Amniotic stem cell (primary cell): ENCODE measurements at places on chromosomes 6 and 20.

GRCh38 chr6:101832371-101832770, 438.9 kb downstream of the GRIK2 start:
- no peak for DNase-seq

DNA sequence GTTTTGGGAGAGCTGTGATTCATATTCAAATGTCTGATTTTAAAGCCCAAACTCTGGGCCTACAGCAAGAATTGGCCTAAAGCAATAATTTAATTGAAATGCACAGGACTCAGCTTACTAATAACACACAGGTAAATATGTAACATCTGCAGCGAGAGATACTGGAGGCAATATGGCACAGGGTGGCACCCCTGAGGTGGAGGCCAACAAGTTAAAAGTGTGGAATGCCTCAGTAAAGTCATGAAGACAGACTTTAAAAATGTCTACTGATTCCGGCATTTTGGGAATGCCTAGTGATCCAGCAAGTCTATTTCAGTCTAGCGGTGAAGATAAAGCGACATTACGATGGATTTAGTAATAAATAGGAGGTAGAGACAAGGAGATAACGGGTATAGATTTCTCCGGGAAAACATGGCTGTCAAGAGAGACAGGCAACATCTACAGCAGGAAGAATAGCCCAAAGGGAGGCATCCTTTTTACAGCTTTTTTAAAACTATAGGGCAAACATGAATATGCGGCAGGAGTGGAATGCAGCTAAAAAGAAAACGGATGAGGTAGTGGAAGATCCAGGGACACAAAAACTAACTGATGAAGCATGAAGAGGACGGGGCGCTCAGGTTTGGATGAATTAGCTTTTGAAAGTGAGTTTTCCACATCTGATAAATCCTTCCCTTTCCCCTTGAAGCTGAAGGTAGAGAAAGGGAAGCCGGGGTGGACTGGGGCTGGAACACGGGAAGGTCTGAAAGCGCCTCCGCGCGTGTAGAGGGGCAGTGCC, 1.2 kb downstream of the NANP start:
- DNase-seq: no peak

GRCh38 chr20:3328501-3328900, 79.0 kb downstream of the DNAAF9 start:
- DNase-seq: no peak

- DNase-seq: no peak
Measured at GRCh38 chr6:4797587-4797986, 21.4 kb downstream of the CDYL start.

GRCh38 chr6:21953831-21954801, 342.7 kb downstream of the PRL start:
- no peak for DNase-seq

DNA sequence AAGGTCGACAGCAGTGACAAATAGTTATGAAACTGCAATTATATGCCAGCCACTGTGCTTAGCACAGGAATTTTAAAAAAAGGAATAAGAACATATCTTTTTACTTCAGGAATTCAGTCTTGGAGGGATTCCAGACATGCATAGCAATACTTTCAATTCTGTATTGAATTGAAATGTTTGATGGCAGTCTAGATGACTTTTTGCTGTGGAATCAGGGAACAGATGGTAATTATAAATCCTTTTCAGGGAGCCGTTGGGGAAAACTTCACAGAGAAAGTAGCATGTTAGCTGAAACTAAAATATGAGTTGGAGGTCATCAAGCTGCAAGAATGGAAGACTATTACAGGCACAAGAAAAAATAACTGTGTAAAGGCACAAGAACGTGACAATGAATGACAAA, 74.8 kb downstream of the IMPG1 start:
- DNase-seq: no peak

DNA sequence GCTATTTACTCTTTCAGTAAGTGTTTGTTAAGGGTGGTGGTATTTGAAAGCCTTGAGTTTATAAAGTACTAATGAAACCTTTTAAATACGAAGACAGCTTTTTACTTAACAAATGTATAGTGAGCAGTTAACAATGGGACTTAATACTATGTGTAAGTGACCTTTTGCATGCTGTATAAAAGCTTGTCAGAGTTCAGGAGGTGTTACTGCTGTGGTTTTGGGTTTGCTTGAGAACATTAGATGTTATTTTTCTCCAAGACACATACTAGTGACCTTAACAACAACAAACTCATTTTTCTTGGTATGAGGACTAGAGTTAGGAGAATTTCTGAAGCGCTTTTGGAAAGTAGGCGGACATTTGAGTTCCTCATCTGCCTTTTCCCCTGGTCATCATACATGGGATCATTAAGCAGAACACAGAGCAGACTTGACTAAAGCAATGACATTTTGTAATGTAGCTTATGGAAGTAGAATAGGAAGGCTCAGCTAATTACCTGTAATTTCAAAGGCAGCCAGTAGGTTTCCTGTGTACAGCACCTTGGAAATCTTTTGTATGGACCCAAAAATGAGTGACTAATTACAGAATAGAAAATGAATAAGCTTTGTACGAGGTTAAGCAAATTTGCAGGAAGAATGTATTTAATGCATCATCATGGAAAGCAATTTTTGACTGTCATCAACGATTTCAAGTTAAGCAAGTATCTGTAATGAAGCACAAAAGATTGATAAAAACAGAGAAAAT, 14.1 kb downstream of the CDYL start:
- DNase-seq: no peak

DNA sequence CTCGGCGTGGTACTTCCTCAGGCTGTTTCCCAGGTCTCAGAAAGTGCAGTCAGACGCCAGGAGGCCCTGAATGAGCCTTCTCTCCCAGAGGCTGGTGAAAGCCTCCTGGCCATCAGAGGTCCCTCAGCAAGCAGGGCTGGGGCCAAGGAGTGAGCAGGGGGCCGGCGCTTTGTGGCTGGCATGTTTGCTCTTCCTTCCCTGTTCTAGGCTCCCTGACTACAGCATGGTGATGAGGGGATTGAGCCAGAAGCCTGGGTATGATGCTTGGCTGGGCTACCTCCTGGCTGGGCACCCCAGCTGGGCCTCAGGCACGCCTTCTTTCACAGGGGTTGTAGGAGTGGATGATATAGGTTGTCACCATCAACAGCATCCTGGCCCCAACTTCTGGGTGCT, 11.7 kb upstream of the DNAJC5 start:
- DNase-seq: no peak

GRCh38 chr20:25084626-25085187, 2.8 kb upstream of the VSX1 start:
- DNase-seq: no peak

DNA sequence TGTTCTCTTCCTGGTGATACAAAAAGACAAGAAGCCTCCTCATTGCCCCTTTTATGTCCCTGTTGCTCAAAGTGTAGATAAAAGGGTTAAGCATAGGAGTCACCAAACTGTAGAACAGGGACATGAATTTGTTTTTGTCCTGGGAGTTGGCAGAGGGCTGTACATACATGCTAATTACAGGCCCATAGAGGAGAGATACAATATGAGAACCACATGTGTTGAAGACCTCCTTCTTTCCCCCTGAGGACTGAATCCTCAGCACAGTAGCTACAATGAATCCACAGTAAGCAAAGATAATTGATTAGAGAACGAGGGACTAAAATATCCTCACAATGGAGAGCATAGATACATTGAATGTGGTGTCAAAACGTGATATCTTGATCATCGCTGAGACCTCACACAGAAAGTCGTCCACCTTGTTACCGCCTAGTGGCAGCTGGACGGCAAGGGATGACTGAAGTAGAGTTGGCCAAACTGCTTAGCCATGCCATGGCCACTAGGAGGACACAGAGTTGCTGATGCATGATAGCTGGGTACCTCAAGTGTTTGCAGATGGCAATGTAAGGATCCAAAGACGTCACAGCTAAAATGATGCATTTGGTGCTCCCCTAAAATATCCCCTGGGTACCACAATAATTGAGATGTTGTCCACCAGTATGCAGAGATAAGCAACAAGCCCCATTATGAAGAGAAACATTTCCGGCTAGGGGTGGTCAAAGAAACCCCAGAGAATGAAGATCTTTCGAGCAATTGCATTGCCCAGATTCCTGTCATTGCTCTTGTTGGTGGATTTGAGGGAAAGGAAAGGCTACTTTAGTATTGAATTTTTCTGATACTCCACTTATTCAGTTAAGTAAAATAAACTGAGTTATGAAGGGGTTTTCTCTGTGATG, 15.0 kb downstream of the OR2B3 start:
- no peak for DNase-seq

- no peak for DNase-seq
Measured at GRCh38 chr6:1526398-1527072, 83.2 kb upstream of the FOXC1 start.

DNA sequence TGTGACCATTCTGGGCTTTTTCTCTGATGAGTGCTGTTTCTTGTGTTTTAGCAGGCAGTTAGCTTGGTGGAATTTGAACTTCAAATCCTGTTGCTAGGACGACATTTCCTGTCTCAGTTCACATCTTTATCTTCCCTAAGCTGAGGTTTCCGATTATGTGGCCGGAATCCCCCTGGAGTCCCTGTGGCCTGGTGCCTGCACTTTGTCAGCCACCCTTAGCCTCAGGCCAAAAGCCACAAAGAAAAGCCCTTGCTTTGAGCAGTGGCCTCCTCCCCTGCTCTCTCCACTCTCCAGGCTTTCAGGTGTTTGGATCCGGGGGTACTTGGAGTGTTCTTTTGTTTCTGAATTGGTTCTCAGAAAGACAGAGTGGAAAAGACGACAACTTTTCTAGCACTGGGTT, 59.9 kb upstream of the PMEPA1 start:
- DNase-seq: no peak

- DNase-seq: no peak
Measured at GRCh38 chr6:167129562-167129961, 6.7 kb downstream of the CCR6 start.

DNA sequence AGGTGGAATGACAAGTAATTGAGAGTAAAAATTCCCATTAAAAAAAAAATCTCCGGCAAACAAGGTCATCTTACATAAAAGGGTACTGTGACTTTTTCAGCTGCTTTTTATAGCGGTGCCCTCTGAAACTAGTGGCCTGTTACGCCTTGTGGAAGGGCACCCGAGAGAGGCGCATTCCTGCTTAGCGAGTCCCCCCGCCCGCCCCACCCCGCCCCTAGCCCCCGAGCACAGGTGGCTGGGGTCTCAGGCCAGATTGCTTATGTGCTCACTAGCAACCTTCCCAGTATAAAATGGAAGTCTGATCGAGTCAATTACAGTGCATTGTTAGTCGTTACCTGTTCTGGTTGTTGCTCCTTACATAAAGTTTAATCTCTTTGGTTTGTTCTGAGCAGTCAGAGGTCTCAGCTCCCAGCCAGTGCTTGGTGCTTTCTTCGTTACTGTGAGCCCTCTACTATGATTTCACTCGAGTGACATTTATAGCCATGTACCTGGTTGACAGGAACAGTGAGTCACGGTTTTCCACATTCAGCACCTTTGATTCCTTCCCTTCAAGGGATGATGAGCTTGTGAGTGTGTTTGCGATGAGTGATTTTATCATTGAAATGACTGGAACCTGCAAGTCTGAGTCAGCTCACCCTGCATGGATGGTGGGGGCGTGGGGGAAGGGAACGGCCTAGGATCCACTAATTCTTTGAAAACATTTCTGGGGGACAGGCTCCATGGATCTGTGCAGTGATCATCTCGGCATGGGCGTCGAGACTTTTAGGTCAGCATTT, 47.6 kb downstream of the ZDHHC14 start:
- no peak for DNase-seq

GRCh38 chr6:53192682-53193188, 44.1 kb upstream of the GCM1 start:
- DNase-seq: no peak

DNA sequence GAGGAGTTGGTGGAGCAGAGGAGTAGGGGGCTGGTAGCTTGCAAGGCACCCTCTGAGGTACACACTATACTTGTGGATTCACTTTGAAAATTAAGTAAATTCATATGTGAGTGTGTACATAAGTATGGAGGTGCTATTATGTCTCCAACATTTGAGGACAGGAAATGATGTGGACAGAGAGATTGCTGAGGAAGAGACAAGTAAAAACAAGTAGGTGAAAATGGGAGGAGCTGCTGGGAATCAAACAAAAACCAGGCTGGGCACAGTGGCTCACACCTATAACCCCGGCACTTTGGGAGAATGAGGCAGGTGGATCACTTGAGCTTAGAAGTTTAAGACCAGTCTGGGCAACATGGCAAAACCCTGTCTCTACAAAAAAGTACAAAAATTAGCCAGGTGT, 69.2 kb upstream of the LYRM2 start:
- no peak for DNase-seq

- no peak for DNase-seq
Measured at GRCh38 chr6:45537539-45537938, 159.8 kb upstream of the SUPT3H start.

DNA sequence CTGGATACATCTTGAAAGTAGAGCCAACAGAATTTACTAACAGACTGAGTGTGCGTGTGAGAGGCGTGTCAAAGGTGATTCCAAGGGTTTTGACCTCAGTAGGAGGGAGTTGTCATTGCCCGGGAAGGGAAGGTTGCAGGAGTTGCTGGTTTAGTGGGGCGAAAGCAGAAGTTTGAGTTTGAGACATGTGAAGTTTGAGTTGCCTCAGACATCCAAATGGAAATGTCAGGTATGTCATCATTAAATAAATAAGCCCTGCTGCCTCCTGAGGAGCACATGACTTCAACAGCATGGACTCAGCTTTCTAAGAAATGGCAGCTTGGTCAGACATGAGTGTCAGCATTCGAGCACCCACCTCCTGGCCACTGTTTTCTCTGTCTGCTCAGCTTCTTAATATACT, 26.6 kb upstream of the TGM2 start:
- no peak for DNase-seq

DNA sequence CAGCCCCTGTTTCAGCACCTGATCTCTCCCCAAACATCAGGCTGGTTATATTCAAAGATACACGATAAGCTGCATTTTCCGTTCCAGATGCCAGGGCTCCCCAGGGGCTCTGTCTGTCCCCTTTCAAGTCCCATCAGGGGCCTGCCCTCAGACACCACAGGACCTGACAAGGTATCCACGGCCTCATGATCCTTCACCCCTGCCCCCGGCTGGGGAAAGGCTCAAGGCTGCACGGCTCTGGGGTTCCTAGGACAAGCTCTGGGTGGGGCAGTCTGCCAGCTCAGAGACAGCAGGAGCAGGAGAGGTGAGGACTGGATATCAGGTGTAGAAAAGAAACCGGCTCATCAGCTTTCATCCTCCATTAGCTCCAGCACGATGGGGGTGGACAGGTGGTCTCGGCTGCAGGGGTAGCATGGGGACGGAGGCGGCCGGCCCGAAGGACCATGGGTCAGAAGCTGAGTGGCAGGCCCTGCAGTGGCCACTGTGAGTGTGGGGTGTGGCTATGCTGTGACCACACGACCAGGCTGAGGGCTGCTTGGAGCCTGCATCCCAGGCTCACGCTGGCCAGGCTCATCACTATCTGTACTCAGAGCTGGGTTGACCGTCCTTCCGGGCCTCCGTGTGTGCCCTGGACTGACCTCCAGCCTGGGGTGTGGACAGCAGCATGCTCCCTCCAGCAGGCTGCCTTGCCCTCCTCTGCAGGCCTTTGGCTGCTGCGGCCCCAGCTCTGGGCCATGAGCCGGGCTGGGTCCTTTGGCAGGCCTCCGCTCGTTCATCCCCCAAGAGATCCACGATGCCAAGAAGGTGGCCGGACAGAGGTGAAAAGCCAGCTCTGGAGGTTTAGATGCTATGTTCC, 386.2 kb downstream of the THBS2 start:
- DNase-seq: no peak

- no peak for DNase-seq
Measured at GRCh38 chr6:12505486-12505885, 211.1 kb upstream of the PHACTR1 start.

GRCh38 chr6:124780623-124781022, 181.6 kb upstream of the RNF217 start:
- DNase-seq: no peak

GRCh38 chr6:47525330-47526057, 47.9 kb downstream of the CD2AP start:
- no peak for DNase-seq
